ENCODE measurements at places on chromosomes 6 and 20. TPM values are rescaled to one million over a fixed set of nuclear protein-coding genes. Genes with fewer than 3 reads are reported as not detected.

PTK6 gene
- 1.2 TPM for total RNA-seq

JPH2 gene
- total RNA-seq: not detected

COL21A1 gene
- total RNA-seq: not detected

GPLD1 gene
- 0.18 TPM for total RNA-seq

ATXN1 gene
- 61.7 TPM for total RNA-seq

All from T-helper 2 cell treated with Interferon-gamma antibody and Interleukin-4, amounts not matched to agents 100 ng/mL and 5 ng/mL, for 36 hours (primary cell).